ENCODE measurements at places on chromosomes 7 and 10.

DNA sequence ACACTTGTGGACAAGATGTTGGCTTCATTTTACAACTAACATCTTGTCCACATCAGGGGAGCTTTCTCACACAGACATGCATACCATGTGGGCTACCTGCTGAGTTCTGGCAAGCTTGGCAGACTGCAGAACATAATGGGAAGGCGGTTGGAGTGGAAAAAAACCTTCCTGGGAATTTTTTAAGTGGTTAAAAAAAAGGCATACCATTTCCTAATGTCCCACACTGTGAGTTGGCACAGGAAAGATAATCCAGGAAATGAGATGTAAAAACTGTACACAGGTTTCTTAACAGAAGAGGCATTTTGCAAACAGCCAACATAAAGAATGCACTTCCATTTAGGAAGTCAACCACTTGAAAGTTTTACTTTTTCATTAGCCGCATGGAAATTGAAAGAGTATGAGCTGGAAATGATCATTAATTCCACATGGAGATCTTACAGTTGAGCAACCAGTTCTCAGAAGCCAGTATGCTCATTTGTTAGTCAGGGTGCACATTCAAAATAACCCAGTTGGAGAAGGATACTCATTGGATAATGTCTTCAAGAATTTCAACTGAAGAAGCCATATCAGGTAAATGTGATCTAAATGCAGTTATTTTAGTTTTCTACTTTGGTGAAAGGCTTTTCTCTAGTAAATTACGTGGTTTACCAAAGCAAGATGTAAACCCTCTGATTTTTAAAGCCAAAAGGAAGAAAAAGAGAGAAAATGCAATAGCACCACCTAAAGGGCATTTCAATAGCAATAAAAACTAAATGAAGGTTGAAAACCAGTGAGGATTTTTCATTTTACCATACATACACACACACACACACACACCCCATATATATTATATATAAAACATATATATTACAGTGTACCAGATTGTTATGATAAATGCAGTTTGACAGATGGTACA, 194.0 kb downstream of the TAX1BP1 start:
- DNase-seq = no peak

DNA sequence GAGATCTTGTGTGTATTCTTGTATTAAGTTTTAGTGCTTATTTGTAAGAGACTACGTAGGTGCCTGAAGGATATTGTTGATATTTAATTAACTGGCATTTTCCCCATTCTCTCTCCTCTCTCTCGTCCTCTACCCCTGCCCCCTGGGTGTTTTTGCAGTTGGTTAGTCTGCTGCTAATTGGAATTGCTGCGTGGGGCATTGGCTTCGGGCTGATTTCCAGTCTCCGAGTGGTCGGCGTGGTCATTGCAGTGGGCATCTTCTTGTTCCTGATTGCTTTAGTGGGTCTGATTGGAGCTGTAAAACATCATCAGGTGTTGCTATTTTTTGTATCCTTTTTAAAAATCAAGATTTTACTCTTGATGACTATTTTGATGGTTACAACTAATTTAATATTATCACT, 22.5 kb downstream of the TSPAN13 start:
- DNase-seq = no peak

DNA sequence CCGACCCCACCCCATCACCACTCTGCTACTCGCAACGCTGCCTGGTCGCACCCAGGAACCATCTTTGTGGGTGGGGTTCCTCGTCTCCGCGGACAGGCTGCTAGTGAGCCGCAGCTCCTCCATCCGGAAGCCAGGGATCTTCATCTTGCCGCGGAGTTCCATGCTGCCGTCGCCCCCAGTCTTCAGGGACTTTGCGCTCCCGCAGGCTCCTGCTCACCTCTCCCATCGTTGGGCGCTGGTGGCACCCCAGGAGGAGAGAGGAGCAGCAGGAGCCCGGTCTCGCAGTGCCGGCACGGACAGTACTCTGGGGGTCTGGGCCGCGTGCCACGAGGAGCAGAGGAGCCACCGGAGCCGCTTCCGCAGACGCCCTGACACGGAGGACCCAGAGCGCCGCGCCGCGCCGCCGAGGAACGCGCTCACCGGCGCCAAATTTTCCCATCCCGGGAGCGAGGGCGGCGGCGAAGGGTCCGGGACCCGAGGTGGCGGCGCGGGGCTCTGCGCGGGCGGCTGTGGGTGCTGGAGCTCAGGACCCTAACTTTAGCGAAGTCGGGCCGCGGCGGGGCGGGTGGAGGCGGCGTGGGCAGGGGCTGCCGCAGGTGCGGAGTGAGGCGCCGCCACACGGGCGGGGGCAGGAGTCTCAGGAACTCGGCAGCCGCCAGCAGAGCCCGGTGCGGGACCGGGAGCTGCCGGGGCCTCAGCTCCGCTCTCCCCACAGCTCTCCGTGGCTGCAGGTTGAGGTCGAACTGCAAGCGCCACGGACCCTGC, 750.1 kb upstream of the SORCS1 start:
- no peak for DNase-seq

GRCh38 chr7:117790731-117791130, 82.5 kb downstream of the CTTNBP2 start:
- DNase-seq = no peak

GRCh38 chr10:103069453-103070331, 123.4 kb downstream of the NT5C2 start:
- DNase-seq = peak; percentile 31

GRCh38 chr7:158569858-158570323, 17.7 kb downstream of the PTPRN2 start:
- DNase-seq = no peak

DNA sequence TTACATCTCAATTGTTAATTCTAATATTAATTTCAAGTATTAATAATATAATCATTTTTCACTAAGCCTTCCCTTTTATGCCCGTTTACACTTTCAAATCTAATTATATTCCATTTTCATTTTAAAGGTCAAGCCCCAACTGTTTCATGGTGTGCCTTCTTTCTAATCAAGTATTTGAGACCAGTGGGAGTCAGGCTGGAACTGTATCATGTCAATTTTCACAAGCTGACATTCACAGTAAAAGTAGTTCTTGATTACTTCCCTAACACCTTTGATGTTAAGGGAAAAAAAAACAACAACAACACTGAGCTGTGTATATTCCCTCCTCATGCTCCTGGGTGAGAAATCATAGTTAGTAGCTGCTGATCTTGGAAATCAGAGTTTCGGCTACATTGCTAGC, 38.1 kb downstream of the SFTPD start:
- DNase-seq = no peak

GRCh38 chr7:15795393-15795792, 108.9 kb upstream of the MEOX2 start:
- no peak for DNase-seq

DNA sequence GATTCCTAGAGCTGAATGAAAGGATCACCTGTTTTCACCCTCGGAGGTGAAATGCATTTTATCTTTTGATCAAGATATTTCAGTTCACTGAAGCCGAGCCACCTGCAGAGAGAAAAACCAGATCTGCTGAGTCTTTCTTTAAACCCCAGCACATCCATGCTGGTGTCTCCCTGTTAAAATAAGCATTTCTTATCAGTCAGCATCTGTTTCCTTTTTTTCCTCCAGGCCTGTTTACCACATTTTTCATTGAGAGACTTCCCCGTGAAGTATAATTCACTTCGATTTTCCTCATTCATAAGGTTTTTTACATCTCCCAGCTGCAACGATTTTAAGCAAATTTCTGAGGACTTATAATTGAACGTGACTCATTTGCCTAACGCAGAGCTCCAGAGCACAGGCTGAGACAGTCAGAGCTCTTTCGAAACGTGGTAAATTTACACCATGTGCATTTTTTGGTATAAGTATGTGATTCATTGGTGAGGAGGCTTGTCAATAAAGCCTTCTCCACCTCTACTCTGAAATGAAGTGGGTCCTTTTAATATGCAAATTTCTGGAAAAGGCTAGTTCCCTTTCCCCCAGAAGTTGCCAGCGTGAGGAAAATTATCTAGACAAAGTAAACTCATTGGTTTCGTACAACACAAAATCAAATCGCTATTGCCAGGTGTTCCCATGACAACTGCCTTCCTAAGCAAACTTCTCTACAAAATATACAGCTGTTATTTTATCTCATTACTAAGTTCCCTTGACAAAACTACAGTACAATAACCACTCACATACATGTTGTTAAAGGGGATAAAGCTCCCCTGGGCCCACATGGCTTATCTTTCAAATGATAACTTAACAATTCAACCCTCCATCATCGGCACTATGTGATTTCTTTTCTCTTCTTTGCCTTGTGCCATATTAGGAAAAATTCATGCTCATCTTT, 374.8 kb upstream of the AKR1E2 start:
- no peak for DNase-seq

- DNase-seq = no peak
These were observed 167.8 kb downstream of the BAMBI start for GRCh38 chr10:28845009-28845682.

- DNase-seq = no peak
These were observed 90.8 kb downstream of the KIF20B start for GRCh38 chr10:89792187-89792586.

DNA sequence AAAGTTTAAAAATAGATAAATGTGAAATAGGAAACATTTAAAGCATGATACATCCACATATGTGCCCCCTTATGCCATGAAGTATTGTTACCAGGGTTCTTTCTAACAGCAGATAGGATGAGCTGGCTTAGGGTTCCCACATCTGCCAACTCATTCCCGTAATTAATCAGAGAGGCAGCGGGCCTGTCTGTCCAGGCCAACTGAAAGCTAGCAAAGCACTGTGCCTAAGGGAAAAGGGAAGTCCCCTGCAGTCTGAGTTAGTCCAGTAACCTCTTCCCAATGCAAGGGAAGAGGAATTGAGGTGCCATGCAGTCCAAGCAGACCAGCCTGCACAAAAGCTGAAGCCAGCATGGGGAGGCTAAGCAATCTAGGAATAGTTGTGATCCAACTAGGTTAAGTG, 18.3 kb upstream of the ZC3HAV1L start:
- DNase-seq = no peak

DNA sequence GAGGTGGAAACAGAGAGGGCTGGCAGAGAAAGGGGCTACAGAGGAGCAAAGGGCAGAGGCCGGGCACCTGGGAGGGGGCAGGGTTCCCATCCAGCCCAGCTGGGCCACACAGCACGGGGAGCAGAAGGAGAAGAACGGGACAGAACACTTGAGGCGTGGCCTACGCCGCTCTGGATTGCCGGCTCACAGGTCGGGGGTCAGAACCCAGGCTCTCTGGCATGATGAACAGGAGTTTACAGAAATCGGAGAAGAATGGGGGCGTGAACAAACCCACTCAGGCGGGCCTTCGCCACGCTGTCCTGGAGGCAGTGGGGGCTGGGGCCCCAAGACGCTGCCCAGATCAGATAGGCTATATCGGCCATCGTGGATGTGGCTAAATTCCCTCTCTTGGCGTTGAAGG, 362.2 kb upstream of the SHH start:
- DNase-seq = no peak

GRCh38 chr7:105989191-105989590, 26.1 kb downstream of the CDHR3 start:
- no peak for DNase-seq

DNA sequence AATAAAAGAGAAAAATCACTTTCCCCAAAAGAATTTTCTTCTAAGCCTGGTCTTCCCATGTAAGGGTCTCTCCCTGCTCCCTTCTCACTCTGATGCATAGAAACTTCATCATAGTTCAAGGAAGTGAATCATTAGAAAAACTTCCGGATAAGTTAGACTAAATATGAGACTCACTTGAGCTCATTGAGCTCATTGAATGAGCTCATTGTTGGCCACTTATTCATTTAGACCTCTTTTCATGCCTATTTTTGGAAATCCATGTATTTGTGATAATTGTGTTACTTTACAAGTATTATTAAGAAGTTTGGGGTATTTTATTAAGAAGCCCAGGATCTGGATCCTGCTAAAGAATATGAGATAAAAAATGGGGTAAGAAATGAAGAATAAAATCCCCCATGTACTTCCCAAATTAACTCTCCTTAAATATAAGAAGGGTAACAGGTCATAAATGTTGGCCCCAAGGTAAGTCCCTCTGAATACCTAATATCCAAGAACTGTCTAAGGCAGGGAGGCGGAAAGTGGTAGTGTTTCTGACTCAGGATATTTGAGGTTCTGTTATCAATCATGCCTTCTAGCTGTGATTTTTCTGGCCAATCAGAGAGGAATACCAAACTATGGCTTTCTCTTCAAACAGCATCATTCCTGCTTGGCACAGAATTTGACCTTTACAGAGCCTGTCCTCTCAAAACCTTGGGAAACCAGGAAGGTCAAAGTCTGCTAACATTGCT, 236.5 kb upstream of the PTN start:
- no peak for DNase-seq

DNA sequence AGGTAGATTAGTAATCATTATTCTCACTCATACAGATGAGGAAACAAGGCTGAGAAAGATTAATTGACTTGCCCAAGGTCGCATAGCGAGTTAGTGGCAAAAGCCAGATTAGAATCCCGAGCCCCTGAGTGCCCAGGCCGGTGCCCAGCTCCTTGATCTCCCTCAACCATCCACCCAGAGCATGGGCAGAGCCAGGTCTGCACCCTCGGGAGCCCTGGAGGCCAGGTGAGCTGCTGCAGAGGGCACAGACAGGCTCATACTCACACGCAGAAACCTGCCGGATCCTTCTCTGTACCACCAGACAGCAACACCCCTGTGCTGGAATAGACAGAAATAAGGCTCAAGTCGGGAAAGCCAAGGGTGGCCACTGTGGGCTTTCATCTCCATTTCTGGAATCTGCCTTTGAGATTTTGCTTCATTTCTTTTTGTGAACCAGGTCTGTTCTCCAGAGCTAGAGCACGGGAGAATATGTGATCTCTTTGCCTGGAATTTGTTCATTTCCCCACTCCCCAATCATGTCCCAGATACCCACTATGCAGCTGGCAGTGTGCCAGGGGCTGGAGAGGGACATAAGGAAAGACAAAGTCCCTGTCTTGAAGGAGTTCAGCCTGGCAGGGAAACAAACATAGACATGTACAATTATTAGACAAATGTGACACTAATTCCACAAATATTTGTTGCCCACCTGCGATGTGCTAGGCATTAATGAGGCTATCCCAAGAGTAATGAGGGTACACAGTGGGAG, 5.5 kb downstream of the AFAP1L2 start:
- no peak for DNase-seq

GRCh38 chr10:122446668-122447423, 7.6 kb upstream of the ARMS2 start:
- DNase-seq = no peak

DNA sequence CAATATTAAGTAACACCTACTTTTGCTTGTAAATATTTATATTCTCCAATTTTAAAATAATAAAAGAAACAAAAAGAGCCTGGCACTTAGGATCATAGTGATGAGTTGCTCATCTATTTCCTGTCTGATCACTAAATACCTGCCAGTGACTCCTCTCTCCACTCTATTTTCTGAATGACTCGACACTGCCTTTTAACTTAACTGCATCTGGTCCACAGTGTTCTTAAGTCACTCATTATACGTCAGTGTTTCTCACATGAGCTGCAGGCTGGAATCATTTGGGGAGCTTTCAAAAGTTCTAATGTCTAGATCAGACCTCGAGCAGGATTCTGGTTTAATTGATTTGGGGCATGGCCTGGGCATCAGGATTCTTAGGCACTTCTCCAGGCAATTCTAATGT, 78.0 kb upstream of the AGBL3 start:
- no peak for DNase-seq
